NCI-H1092 (cell line): ENCODE measurements at places on chromosomes 7 and 10.

GRCh38 chr7:2384354-2385243, 18.8 kb upstream of the CHST12 start:
- DNase-seq, result no peak

DNA sequence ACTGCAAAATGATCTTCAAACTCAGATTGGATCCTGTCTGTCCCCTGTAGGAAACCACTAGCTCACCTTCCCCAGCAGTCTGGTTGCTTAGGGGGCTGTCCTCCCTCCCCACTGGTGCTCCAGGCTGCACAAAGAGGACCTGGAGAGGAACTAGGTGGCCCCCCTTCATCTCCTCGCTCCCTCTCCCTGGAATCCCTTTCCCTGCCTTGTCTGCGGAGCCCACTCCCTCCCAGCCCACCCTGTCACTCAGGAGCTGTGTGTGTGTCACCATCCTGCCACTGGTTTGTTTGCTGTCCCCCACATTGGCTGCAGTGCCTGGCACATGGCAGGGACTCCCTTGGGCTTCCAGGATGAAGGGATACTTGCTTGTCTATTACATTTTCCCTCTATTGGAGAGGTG, 35.5 kb upstream of the ZMIZ2 start:
- no peak for DNase-seq

DNA sequence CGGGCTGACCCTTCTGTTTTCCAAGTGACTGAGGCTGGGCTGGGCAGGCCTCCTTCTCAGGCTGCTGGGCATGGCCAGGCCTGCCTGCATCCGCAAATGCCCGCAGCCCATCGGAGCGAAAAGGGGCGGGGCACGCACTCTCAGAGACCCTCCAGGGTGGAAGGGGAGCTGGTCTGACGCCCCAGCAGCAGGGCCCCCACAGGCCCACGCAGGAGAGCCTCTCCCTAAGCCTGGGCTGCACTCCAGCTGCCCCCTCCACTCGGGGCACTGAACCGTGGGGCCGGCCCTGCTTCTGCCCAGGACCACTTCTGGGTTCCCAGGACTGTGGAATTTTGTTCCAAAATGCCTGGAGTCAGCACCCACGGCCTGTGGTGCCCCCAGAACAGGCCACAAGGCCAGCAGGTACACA, 9.3 kb downstream of the ADAP1 start:
- DNase-seq, result no peak

DNA sequence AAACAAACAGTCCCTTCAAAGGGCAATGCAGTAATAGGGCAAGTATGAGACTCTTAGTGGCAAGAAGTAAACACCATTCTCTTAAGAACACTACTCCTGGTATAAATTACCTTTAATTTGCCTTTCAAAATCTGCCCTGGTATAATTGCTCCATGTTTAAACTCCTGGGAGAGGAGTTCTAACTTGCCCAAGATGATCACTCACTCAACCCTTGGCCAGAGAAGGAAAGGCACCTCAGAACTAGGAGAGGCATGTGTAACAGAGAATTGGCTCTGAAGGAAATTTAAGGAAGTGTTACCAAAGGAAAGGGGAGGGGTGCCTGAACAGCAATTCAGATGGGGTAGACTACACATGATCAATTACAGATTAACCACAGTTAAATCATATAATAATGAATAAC, 1173.6 kb upstream of the SORCS1 start:
- DNase-seq, result no peak

- DNase-seq, result no peak
Observed at GRCh38 chr10:69655868-69656555, 26.0 kb downstream of the FAM241B start.

DNA sequence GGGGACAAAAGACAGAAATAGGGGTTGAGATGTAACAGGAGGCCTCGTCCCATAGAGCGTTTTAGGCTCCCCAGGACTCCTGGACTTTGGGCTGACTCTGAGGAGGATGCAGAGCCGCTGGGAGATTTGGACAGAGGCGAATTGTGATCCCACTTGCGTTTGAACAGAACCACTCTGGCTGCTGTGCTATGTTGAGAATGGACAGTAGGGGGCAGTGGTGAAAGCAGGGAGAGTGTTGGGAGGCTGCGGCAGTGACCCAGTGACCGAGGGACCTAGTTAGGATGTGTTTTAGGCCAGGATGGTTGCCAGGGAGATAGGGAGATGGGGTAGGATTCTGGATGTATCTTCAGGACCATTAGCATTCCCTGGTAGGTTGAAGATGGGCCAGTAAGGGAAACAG, 271.6 kb downstream of the CCDC3 start:
- no peak for DNase-seq

GRCh38 chr7:91240376-91240941, 23.8 kb upstream of the FZD1 start:
- no peak for DNase-seq

DNA sequence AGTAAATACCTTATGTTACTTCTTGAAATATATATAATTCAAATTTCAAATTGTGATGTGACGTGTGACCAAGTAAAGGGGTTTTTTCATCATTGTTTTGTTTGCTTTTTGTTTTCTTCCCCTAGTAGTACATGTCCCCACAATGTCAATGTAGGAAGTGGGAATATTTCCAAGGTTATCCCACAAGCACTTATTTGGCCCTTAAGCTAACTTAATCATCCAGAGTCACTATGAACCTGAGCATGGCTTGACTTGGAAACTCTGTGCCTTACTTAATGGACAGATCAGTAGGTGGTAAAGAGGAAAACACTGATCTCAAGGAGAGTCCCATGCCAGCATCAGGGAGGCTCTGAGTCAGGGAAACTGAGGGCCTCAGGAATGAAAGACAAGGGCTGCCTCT, 569.3 kb upstream of the IGFBP3 start:
- no peak for DNase-seq

GRCh38 chr10:43407576-43408330, 1.2 kb downstream of the HNRNPF start:
- DNase-seq, result peak; percentile 30

DNA sequence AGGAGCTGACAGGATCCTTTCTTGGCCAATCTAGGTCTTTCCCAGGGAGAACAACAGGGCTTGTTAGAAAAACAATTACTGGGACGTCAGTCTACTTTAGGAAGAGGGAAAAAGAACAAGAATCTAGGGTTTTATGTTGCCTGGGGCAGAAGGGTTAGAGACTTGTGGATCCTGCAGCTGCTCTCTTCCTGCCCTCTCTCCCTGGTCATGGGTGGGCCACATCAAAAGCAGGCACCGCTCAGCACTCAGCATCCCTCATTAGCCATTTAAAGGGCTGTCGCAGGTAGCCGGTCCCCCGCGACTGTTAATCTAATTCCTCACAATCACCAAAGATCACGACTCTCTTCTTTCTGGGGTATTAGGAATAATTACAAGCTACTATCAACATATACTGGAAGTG, 631.9 kb downstream of the CALN1 start:
- no peak for DNase-seq

GRCh38 chr10:111114758-111115500, 38.1 kb downstream of the ADRA2A start:
- no peak for DNase-seq

- DNase-seq, result peak; percentile 23
Observed at GRCh38 chr7:32427769-32428291, 62.4 kb downstream of the LSM5 start.

DNA sequence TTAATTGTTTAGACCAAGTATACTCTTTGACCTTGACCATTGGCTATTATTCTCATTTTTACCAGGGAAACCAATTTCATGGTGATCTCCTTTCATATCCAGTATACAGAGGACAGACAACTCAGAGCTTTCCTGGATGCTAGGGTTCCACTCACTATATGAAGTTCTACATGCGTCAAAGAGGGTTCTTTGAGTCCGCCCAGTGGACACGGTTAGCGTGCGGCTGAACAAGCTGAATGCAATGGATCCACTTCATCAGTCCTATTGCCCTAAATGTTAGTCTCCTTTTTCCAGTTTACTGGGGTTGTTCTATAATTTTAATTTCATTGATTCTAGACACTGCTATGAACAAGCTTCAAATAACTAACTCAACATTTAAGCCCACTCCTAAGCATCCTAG, 162.4 kb upstream of the PCLO start:
- DNase-seq, result no peak

GRCh38 chr10:99521765-99522469, 10.8 kb upstream of the NKX2-3 start:
- no peak for DNase-seq

GRCh38 chr10:3779158-3779741, 5.8 kb downstream of the KLF6 start:
- DNase-seq, result no peak

DNA sequence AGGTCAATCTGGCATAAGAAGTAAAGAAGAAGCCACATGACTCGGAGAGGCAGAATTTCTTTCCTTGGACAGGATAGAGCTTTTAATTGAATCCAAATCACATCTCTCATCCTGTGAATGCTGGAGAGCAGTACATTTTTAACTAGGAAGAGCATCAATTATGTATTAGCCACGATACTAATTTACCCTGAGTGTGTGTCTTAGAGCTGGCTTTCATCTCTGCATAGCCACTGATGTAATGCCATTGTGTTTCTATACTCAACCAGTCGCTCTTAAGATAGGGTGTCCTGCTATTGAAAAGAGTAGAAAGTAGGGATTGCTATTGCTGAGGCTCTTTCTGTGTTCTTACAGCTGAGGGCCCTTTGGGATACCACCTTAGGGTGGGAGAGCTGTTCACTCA, 280.3 kb downstream of the AUTS2 start:
- no peak for DNase-seq

- no peak for DNase-seq
Observed at GRCh38 chr10:63554657-63555056, 33.5 kb downstream of the REEP3 start.

DNA sequence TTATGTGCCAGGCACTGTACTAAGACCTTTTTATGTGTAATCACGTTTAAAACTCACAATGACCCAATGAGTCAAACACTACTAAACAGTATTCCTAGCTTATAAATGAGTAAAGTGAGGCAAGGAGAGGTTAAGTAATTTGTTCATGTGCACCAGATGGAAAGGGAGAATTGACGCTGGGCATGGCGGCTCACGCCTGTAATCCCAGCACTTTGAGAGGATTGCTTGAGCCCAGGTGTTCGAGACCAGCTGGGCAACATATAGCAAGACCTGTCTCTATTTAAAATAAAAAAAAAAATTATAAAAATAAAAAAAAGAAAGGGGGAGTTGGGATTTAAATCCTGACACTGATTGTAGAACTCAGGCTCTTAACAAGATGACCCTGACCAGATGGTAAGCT, 46.7 kb upstream of the DLG5 start:
- no peak for DNase-seq

DNA sequence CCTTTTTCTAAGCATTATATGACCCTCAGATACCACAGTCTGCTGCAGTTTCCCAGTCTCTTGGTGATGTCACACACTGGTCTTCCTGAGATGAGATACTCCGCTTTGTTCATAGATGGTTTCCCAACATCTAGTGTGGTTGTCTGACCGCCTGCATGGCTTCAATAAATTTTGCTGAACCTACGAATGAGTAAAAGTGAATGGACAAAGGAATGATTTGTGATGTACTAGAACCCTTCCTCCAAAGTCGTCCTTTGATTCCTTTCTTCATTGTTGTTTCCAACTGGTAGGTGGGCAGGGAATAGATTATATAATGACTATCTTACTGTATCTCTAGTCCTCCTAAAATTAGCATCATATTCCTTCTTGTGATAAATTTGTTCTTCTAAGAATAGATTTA, 82.5 kb downstream of the SLC35B4 start:
- no peak for DNase-seq

DNA sequence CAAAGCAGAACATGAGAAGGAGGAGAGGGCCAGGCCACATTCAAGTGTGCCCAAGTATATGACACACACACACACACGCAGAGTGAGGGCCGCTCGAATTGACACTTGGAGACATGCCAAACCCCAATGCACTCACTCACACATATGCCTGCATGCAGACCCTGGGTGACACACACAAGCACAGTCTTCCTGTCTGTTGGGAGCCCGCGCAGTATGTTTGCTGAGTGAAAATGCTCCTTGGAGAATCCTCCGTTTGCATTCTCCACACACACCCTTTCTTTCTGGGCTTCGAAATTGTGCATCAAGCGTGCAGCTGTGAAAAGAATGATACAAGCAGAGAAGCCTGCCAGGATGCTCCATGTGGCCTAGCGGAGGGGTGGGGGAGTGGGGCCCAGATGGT, 120.9 kb downstream of the PLXNA4 start:
- no peak for DNase-seq

DNA sequence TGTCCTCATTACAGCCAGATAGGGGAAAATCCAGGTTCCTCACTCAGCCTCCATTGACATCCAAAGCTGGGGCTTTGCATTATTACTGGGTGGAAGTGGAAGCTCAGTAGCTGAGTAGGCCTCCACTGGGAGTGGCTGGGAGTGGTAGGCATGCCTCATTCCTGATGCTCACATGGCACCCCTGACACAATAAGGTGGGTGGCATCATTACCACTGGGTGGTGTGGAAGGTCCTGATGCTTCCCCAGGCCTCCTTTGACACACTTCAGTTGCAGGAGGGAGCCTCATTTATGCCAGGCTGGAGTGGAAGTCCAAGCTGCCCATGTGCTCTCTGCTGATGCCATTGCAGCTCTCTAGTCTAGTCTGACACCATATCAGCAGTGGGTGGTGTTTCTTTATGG, 48.2 kb upstream of the GPR141 start:
- no peak for DNase-seq

DNA sequence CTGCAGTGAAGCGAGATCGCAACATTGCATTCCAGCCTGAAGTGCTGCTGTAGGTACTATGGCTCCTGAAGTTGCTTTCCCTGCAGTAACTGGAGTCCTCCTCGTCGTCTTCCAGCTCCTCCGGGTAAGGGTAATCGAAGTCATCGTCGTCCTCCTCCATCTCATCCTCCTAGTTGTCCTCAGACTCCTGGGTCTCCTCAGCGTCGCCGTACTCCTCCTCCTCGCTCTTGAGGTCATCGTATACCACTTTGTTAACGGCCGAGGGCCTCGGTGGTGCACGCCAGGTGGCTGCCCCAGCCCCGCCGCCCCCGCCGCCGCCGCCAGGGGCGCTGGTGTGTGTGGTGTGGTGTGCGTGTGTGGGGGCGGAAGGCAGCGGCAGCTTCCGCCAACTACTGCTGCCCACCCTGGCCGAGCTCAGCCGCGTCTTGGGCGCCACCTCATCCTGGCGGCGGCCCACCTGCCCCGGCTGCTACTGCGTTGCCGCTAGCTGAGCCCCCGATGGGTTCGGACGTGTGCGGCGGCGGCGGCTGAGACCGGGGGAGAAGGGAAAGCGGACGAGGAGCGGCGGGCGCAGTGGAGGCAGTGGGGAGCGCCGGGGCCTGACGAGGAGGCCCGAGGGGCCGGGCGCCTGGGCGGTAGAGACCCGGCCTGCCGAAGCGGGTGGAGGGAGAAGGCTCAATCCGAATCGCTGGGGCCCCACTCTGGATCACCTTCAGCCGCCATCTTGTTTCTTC, 11.8 kb upstream of the ACBD5 start:
- DNase-seq, result peak; percentile 11

GRCh38 chr10:78830976-78831375, 237.8 kb upstream of the ZMIZ1 start:
- DNase-seq, result no peak

- DNase-seq, result no peak
Observed at GRCh38 chr10:88974446-88975376, 15.9 kb upstream of the FAS start.

- DNase-seq, result no peak
Observed at GRCh38 chr7:34025600-34025999, 120.3 kb downstream of the BMPER start.

GRCh38 chr7:70657571-70657970, 474.4 kb upstream of the GALNT17 start:
- no peak for DNase-seq

GRCh38 chr7:43669286-43670081, 59.8 kb downstream of the COA1 start:
- DNase-seq, result no peak

GRCh38 chr7:138417078-138417700, 42.9 kb upstream of the TRIM24 start:
- no peak for DNase-seq

GRCh38 chr10:127498087-127498486, 51.0 kb upstream of the NPS start:
- DNase-seq, result no peak
